ENCODE measurements at places on chromosomes 1 and 21. TPM values are rescaled to one million over a fixed set of nuclear protein-coding genes. Genes with fewer than 3 reads are reported as not detected.

DNA sequence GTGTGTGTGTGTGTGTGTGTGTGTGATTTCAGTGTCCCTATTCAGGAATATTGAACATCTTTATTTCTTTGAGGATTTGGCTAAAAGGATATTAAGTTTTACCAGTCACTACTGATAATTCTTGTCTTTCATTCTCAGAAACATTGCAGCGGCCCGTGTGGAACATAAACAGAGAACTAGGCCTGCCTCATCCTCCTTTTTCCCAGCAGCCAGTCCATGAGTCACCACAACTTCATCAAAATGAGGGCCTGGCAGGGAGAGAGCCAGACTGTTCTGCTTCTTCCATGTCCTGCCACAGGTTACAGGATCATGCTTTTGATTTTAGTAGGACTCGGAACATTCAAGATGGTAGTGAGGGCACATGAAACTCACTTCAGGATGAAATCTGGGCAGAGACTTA, 50.7 kb downstream of the LRIG2 start:
- no peak for DNase-seq

GRCh38 chr1:77829851-77830250, 50.4 kb downstream of the MIGA1 start:
- no peak for DNase-seq

- no peak for DNase-seq
These were observed 65.4 kb upstream of the PTGS2 start for GRCh38 chr1:186745531-186746146.

DNA sequence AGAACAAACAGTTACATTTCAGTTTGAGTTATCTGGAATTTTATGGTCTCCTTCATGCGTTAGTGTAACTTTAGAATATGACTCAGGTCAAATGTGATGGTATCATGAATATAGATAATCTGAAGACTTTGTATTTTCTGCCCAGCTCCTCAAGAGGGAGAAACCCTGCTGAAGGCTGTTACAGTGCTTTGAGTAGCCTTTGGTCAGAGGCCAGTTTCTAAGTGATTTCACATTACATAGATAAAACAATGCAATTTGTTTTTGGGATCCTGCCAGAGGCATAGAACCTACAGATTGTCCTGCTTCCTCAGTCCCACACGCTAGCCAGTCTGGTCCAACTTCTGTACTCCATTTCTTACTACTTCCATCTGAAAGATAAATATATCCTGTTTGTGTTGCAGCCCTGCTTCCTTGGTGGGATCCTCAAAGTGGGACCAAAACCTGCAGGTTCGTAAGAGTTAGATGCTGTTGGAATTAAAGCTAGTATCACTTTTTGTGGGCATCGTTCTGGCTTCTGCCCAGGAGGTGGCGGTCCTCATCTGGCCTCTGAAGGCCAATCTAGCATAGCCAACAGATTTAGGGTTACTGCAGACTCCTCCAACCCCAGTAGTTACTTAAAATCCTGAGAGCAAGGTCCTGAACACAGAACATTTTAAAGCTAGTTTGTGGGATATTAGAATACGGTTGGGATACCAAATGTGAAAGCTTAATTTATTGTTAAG, 645.8 kb upstream of the USP24 start:
- no peak for DNase-seq

DNA sequence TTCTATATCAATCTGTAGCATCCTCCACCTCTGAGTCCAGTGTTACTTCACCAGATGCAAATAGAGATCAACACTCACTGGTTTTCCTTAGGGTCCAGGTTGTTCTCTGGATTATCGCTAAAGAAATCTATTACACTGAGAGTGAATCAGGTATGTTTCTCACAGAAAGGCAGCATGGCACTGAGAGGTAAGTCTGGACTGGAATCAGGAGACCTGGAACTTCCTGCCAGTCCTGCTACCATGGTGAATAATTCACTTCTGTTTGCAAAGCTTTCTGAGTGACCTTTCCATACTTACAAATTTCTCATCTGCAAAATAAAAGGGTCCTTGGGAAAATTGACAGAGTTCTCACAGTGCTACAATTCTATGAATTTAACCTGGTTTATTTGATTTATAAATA, 1583.3 kb downstream of the MRPL39 start:
- DNase-seq = no peak

- DNase-seq = no peak
These were observed 7.4 kb downstream of the NFIA start for GRCh38 chr1:61089741-61090140.

DNA sequence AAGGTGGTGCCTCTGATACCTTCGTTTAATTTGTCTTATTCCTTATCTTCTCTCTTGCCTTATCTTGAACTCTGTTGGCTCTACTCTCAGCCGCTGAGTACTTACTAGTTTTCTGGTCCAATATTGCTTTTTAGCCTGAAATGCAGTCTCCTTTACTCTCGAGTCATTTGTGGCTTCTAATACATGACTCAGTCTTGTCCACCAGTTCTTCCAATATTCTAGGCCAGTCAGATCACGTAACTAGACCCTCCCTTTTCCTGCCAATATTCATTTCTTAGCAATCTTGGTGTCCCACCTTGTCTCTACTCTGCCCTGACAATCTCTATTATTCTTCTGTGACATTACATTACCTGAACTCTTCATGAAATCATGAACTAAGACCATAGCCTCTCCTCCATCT, 555.8 kb downstream of the DPYD start:
- DNase-seq = no peak

DNA sequence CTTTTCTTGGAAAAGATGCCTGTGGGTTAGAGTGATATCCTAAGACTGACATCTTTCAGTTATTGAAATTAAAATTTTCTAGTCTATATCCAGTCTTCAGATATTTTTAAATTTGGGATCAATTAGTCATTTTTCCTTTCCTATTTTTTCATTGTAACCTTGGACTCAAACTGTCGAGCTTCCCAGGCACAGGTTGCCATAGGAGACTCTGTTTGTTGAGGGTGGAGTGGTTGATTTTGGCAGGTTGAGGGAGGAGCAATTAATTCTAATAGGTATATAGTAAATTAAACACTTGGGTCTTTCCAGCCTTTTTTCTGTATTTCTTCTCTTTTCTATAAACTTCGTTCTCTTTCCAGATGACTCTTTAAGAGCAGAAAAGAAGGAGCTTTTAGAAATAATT, 326.8 kb downstream of the ASTN1 start:
- DNase-seq = no peak

GRCh38 chr1:148354284-148354912, 128.7 kb downstream of the PPIAL4G start:
- DNase-seq = no peak

GRCh38 chr1:48680411-48681035, 96.2 kb downstream of the BEND5 start:
- DNase-seq = no peak

DNA sequence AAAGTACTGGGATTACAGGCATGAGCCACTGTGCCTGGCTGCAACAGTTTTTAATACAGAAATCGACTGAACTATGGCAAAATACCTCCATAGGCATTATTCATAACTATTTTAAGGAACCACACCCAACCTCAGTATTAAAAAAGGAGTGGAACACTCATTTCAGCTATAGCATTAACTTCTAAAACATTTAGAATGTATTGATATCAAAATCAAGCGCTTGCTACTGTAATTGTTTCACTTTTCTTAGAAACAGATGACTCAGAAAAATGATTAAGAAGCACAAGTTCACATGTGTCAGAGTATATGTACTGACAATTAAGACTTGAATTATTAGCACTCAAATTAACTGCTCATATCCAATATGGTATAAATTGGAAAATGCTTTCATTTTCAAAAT, 15.1 kb downstream of the AIDA start:
- no peak for DNase-seq

GRCh38 chr1:30199563-30199962, 523.8 kb downstream of the MATN1 start:
- DNase-seq = no peak

DNA sequence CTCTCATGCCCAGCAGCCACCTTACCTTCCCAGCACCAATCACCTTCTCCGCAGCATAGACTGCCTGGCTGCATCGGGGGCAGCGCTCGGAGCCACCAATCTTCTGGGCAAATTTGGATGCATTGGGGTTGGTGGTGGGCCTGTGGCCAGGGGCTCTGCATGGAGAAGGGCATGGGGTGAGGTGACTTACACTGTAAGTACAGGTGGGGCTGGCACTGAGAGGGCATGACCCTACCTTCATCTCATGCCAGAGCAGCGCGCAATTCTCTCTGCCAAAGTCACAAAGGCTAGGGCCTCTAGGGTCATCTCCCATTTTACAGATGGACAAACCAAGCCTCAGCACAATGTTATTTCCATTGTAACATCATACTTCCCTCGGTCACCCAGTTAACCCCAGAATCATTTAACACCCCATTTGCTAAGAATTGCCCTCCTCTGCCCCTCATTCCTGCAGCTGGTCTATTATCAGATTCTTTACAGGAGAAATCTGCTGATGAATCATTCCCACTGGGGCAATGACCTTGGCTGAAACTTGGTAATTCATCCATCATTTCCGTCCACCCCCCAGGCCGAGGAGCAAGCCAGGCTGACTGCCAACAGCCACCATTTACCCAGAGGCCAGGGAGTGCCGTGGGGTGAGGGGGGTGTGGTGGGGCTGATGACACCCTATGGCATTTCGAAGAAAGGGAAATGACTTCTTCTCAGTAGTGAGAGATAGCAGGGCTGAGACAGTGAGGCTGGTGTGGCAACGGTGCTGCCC, 17.9 kb downstream of the CSRP1 start:
- DNase-seq = peak; percentile 79

- no peak for DNase-seq
These were observed 6.7 kb upstream of the IVL start for GRCh38 chr1:152901631-152902030.

DNA sequence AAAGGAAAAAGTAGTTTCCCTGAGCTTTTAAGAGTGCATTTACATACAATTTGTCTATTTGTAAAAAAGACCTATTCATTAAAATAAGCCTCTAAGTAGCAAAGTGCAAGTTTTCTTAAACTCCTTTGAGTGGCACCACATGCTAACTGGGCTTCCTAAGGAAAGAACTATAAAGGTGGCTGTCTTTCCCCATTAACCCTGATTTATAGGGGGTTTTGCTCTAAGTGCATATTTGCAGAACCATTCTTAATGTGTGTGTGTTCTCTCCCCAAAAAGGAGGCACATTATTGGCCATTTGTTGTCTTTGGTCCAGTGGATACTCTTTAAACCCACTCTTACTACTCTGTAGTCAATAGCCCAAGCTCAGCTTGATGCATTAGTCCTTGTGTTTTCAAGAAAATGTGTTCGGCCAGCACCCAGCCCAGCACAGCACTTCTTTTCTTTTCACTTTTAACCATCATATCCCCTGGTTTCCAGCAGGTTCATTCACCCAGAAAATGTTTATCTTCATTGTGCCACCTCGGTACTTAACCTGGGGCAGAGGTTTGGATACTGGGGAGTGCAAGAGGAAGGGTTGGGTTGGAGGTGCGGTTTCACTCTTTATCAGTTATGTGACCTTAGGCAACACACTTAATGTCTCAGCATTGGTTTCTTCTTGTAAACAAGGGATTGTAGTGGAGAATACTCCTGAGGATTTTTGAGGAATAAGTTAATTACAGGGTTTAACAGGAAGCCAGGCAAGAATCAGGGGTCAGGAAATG, 161.9 kb upstream of the UBE2U start:
- DNase-seq = no peak

- DNase-seq = no peak
These were observed 5.8 kb downstream of the DCAF8 start for GRCh38 chr1:160256396-160257046.

The AIM2 gene
- 3.0 TPM for total RNA-seq

The PLA2G2C gene
- total RNA-seq = not detected

The COL9A2 gene
- total RNA-seq = 3.8 TPM

The RGS13 gene
- total RNA-seq = 4.7 TPM

The BPNT1 gene
- total RNA-seq = 23.2 TPM

The HSD11B1 gene
- 16.9 TPM for total RNA-seq

The RGS1 gene
- 27.8 TPM for total RNA-seq

The CDK18 gene
- total RNA-seq = 31.6 TPM

The HSPB7 gene
- total RNA-seq = 10.7 TPM

The GPR25 gene
- total RNA-seq = 0.32 TPM

The RGSL1 gene
- not detected for total RNA-seq

Data from upper lobe of right lung (tissue), 1 donor.